ENCODE measurements at places on chromosomes 2 and 18.
A peak's percentile ranks its signal among the peaks of the same experiment; 100 is the strongest.

- DNase-seq, result no peak
Measured at GRCh38 chr18:45731716-45732115, 7.7 kb downstream of the SLC14A1 start.

DNA sequence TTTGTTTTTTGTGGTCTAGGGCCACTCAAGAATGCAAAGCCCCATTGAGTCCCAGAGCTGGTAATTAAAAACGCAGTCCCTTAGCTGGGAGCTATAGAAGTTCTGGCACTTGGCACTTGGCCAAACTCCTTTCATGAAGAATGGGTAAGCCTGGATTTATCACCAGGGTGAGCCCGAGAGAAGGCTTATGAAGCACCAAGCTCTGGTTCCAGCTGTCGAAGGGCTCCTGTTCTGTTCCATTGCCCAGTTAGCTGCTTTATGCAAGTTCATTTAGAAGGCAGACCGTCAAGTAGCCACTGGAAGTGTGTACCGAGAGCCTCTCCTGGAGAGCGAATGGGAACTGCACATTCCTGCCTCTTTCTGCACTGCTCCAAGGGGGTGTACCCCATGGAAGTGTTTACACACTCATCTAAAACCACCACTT, 14.2 kb downstream of the ECEL1 start:
- no peak for DNase-seq

DNA sequence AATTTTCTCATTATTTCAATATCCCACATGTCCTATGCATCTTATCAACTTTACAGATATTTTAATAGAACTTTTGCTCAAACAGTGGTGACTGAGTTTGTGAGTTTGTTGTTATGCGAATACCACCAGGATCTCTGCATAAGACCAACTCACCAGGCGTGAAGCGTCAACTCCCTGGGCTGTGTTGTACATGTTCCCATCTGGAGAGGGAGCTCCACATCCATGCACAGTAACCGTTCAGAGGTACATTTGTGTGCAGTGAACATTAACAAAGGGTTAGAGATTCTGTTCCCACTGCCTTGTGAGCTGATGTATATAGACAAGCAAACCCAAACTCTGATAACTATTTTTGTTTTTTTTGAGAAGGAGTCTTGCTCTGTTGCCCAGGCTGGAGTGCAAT, 188.7 kb downstream of the MYT1L start:
- no peak for DNase-seq

GRCh38 chr18:23456835-23457234, 3.7 kb downstream of the RIOK3 start:
- DNase-seq, result no peak

- peak; percentile 77 for DNase-seq
Measured at GRCh38 chr2:9310377-9310776, 103.8 kb downstream of the ASAP2 start.

DNA sequence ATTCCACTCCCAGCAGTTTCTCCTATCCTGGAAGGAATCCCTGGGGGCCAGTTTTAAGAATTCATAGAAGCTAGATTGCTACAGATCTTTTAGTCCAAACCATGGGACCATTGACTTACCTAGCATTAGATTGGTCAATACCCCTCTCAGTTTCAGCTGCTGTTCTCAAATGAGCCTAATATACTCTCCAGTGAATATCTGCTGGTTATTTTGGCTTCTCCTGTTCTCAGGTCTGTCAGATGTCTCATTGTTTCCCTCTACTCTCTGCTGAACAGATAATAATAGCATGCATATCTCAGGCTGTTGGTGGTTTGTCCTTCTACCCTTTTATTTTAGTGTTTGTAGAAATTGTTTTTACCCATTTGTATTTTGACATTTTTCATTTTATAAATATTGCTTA, 99.5 kb downstream of the FHOD3 start:
- no peak for DNase-seq

- peak; percentile 47 for DNase-seq
Measured at GRCh38 chr2:100196786-100197494, 54.5 kb upstream of the AFF3 start.

- DNase-seq, result no peak
Measured at GRCh38 chr18:11741505-11742145, 52.6 kb downstream of the GNAL start.

- DNase-seq, result no peak
Measured at GRCh38 chr2:15816674-15817406, 123.5 kb upstream of the MYCN start.

GRCh38 chr2:172864182-172864581, 128.5 kb downstream of the RAPGEF4 start:
- DNase-seq, result no peak

GRCh38 chr2:221077251-221077650, 494.9 kb downstream of the EPHA4 start:
- no peak for DNase-seq

GRCh38 chr18:74515620-74516231, 18.6 kb upstream of the CNDP1 start:
- no peak for DNase-seq

DNA sequence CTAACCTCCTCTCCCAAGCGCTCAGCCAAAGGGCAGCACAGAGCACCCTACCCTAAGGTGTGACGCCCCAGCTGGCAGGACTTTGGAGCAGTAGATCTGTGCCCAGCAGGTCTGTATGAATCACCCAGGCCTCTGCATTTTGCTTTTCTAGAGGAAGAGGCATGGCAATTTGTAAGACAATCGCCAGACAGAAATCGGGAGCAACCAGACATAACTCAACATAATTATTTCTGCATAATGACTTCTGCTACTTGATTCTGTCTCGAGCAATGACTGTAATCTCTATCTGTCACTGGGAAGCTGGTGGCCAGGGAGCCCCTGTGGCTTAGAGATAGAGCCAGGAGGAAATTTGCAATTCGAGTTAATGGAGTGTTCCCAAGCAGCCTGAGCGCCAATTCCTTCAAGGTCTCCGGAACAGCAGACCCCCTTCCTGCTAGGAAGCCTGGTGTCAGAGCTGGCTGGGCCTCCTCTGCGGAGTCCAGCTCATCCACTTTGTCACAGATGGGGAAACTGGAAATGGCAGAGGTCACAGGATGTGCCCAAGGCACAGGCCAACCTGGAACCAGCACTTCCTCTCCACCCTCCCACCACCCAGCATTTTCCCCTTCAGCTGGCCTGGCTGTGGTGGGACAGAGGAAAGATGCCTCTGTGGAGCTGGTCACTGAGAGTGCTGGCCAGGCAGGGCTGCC, 55.0 kb downstream of the ODC1 start:
- no peak for DNase-seq

All from AG04449 (cell line).